Stomach (tissue), 19 donors: ENCODE measurements at places on chromosomes 6 and 20. TPM values are rescaled to one million over a fixed set of nuclear protein-coding genes. Genes with fewer than 3 reads are reported as not detected.
A peak's percentile ranks its signal among the peaks of the same experiment; 100 is the strongest.

The TMEM74B gene
- 72.9 TPM for total RNA-seq

The ADGRG6 gene
- 102 TPM for total RNA-seq

GRCh38 chr6:130223508-130223907 lies 757 bp upstream of the SAMD3 start:
- DNase-seq: peak; percentile 41

The LY6G6D gene
- not detected for total RNA-seq

DNA sequence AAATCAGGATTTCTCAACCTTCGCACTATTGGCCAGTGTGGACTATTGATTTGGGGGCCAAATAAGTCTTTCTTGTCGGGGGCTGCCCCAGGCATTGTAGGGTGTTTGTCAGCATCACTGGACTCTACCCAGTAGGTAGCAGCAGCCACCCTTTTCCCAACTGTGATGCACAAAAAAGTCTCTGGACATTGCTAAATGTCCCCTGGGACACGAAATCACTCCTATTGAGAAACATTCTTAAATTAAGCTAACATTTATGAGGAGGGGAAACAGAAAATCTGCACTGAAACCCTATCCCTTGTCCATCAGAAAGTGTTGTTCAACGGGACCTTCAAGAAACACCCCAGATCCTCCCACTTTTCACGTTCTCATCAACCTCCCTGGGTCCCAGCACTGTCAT lies 54.2 kb downstream of the NFATC2 start:
- DNase-seq: no peak

DNA sequence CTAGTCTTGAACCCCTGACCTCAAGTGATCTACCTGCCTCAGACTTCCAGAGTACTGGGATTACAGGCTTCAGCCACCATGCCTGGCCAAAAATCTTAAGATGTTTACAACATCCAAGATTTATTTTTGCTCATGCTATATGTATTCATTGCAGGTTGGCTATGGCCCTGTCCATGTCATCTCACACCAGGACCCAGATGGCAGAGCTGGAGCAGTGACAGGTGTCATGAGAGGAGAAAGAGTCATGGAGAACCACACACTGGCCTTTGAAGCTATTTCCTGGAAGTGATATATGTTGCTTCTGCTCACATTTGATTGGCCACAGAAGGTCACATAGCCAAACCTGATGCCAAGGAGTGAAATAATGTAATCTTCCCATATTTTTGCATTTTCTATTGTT lies 13.8 kb upstream of the DDR1 start:
- no peak for DNase-seq

DNA sequence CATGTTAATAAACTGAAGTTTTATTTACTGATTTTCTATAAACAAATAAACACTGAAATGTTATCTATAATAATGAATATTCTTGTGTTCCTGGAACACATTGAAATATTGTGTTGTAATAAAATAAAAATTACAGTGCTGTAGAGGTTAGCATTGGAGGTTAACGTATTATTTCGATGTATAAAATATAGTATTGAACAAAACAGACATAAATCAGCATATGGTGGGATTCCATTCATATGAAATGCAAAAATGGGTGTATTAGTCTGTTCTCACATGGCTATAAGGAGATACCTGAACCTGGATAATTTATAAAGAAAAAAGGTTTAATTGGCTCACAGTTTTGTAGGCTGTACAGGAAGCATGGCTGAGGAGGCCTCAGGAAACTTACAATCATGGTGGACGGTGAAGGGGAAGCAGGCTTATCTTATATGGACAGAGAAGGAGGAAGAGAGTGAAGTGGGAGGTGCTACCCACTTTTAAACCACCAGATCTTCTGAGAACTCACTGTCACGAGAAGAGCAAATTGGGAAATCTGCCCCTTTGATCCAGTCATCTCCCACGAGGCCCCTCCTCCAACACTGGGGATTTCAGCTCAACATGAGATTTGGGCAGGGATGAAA lies 24.6 kb upstream of the BMP6 start:
- no peak for DNase-seq

The SLC17A3 gene
- not detected for total RNA-seq

DNA sequence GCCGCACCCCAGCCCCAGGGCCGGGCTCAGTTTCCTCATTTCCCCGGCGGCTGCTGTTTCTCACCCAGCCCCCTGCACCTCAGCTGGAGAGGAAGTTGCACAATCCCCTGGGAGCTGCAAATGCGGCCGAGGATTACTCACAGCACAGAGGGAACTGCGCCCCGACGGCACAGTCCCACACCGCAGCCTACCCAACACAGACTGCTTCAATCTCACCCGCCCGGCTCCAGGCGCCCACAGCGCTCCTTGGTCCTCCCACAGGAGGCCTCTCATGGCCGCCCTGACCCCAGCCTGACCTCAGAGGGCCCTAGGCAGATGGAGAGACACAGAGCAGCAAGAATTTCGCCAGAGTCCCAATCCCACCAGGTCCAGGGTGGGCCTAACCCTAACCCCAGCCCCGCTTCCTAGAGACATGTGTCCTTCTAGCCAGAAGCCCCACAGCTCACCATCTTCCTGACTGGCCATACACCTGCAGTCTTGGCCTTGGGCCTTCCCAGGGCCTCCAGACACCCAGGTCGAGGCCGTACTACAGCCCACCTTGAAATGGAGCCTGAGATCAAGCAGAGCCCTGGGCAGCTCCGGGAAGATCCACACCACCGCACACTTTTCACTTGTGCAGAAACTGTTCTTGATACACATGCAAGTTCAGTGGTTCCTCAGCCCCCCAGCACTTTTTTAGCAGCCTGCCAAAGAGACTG lies 11.7 kb downstream of the TFEB start:
- DNase-seq: peak; percentile 89

GRCh38 chr6:154457046-154457713 lies 53.3 kb downstream of the CNKSR3 start:
- no peak for DNase-seq

The OR12D3 gene
- not detected for total RNA-seq

The CCDC170 gene
- total RNA-seq: not detected

GRCh38 chr20:45017857-45018256 lies 51.5 kb downstream of the STK4 start:
- no peak for DNase-seq

The FAM83B gene
- 4.5 TPM for total RNA-seq

The SYNGAP1 gene
- total RNA-seq: 18.7 TPM

- DNase-seq: no peak
Measured at GRCh38 chr6:42249279-42249678, 31.6 kb upstream of the MRPS10 start.
